GM12865 (cell line): ENCODE measurements at places on chromosomes 1 and 21.
A peak's percentile ranks its signal among the peaks of the same experiment; 100 is the strongest.

DNA sequence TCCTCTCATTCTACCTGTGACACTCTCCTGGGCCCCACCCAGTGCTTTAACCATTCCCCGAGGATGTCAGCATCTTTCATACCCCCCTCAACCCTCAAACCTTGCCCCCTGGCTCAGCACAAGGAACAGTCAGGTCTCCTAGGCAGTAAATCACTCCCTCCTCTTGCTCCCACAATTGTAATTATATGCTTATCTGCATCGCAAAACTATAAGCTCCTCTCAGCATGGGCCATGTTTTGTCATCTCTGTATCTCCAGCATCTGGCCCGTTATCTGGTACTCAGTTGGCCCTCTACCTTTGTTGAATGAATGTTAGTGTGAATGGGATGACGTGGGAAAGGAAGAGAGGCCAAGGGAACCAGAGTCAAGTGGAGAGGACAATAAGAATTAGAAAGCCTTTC is 2.8 kb upstream of the ELOVL1 start:
- DNase-seq, result no peak

DNA sequence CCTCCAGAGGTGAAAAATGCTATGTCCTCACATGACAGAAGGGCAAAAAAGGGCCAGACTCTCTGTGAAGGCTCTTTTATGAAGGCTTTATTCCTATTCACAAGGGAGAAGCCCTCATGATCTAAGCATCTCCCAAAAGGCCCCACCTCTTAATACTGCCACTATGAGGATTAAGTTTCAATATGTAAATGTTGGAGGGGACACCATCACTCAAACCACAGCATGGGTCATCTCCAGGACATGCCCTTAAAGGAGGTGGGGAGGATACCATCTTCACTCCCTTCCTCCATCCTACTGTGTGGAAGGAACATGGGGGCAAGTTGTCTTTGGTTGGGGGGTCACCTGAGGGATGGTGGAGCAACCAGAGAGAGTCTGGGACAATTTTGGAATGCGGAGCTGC is 170.1 kb downstream of the TRIM33 start:
- DNase-seq, result no peak

DNA sequence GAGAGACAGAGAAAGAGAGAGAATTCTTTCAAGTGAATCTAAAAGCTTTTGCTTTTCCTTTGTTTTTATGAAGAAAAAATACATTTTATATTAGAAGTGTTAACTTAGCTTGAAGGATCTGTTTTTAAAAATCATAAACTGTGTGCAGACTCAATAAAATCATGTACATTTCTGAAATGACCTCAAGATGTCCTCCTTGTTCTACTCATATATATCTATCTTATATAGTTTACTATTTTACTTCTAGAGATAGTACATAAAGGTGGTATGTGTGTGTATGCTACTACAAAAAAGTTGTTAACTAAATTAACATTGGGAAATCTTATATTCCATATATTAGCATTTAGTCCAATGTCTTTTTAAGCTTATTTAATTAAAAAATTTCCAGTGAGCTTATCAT is 117.6 kb downstream of the PTPRC start:
- no peak for DNase-seq

DNA sequence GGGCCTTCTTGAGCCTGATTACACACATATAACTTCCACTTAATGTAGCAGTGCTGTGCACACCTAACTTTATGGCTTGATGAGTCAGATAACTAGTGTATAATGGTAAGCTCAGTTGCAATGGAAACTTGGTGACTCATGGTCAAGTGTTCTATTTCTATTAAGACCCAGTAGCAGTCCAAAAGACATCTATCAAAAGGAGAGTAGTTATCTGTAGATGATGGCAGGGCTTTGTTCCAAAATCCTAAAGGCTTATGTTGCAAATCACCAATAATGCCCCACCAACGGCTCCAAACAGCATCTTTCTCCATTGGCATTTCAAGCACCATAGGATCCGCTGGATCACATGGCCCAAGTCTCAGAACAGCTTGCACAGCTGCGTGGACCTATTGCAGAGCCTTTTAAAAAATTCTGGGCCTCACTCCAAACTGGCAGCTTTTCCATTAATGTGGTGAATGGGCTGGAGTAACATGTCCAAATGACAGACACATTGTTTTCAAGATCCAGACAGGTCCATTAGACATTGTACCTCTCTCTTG is 566.8 kb upstream of the USP24 start:
- DNase-seq, result no peak

DNA sequence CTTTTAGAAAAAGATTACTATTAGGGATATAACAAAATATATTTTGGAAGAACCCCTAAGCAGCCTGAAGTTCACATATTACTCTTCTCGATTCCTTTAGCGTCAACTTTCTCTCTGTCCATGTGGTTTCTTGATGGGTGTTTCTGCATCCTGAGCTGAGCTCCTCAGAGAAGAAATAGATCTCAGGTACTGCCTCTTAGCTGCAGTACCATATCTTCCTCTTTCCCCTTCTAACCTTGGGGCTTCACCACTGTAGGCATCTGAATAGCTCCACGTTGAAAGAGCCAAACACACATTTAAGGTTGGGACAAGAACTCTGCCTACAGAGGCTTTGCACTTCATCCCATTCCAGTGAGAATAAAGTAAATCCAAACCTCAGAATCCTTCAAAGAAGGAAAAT is 59.2 kb downstream of the SAMSN1 start:
- DNase-seq, result no peak

DNA sequence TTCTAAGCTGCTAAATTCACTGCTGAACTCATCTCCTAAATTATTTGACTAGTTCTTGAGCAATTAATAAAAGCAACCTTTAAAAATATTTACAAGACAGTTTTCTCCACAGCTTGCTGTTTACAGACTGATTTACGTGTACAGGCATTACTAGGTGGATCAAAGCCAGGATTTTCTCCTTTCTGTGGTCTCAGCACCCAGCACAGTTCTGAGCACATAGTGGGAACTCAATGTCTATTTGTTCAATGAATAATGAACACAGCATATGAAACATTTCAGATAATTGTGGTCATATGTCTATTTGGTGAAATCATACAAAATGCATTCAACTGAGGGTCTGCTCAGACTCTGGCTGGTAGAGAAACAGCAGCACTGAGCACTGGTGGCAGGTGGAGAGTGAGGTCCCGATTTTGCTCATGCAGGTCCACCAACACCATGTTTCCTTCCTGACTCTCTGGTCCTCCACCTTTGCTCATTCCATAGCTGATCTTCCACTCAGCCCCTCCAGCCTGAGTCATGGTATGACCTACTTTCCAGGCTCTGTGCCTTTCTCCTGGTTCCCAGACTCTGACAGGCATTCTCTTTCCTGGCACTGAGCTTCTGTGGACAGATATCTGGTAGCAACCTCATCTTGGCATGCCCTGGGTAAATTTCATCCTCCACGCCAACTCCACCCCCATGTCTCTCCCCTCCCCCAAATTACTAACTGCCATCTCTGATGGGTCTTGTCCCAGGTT is 311.3 kb downstream of the TGFB2 start:
- no peak for DNase-seq

DNA sequence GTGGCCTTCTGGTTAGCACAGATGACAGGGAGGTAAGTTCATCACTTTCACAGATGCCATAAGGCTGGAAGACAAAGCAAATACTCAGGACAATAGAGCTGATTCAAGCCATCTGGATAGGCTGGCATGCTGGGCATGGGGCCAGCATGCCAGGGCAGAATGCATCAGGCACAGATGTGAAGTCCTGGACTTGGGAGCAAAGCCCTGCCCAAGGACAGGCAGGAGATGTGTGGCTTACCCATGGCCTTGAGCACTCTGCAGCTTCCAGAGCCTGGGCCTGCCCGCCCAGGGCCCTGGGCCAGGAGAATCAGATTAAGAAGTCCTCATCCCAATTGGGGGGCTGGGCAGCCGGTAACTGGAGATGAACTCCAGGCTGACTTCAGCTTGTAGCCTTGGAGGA is 135.7 kb upstream of the ZC3H12A start:
- no peak for DNase-seq

DNA sequence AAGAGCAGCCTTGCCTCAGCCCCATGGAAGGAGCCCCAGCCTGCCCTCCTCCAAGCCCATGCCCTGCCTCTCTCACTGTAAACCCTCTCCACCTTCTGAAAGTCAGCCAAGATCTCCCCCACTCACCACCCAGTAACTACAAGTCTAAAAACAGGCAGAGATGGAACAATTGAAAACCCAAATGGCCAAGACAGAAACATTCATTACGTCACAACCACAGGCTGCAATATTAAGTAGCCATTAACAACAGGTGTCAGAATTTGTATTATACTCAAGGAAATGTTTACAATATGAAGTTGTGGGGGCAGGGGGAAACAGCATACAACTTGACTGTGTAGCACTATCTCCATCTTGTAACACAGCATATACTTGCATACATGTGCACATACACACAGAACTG is 2.4 kb downstream of the IRF6 start:
- no peak for DNase-seq

- DNase-seq, result peak; percentile 14
Measured at GRCh38 chr1:116185161-116185701, 74.0 kb downstream of the MAB21L3 start.

DNA sequence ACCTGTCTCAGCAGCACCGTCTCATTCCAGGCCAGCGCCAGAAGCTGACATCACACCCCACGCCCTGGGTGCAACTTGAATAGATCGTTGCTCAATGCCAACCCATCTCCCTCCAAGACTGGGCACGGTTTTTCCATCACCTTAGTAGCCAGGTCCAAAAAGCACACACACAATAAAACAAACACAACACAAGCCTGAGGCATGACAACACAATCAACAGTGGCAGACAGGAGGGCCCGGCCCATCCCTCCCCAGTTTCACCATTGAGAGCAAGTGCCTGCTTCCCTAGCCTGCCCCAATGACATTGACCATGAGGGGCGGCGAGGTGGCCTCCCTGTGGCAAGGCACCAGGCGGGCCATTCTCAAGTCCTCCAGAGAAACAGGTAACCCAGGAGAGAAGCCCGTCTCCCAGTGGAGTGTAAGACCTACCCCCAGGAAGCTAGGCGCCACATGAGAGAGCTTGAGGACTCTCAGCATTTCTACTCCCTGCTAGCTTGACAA is 2.7 kb downstream of the IFFO2 start:
- DNase-seq, result no peak

- peak; percentile 71 for DNase-seq
Measured at GRCh38 chr1:15994590-15995351, 9.3 kb upstream of the SRARP start.

- DNase-seq, result no peak
Measured at GRCh38 chr1:6530504-6531160, 23.7 kb downstream of the NOL9 start.

DNA sequence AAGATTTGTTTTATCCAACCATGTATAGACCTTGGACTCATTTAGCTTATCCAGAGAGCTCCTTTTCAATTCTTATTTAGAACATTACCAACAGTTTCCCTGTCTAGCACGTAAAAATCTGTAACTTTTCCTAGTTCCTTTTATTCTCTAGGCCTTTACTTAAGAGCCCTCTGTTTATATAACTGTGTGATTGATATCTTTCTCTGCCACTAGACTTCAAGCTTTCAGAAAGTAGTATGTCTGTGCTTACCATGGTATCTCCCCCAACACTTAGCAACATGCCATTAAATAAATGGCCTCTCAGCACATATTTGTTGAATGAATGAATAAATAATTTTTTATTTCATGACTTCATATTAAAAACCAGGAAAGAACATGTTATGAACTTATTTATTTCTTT is 209.4 kb downstream of the PTPRC start:
- no peak for DNase-seq

- DNase-seq, result no peak
Measured at GRCh38 chr1:55272994-55273393, 57.8 kb upstream of the USP24 start.

DNA sequence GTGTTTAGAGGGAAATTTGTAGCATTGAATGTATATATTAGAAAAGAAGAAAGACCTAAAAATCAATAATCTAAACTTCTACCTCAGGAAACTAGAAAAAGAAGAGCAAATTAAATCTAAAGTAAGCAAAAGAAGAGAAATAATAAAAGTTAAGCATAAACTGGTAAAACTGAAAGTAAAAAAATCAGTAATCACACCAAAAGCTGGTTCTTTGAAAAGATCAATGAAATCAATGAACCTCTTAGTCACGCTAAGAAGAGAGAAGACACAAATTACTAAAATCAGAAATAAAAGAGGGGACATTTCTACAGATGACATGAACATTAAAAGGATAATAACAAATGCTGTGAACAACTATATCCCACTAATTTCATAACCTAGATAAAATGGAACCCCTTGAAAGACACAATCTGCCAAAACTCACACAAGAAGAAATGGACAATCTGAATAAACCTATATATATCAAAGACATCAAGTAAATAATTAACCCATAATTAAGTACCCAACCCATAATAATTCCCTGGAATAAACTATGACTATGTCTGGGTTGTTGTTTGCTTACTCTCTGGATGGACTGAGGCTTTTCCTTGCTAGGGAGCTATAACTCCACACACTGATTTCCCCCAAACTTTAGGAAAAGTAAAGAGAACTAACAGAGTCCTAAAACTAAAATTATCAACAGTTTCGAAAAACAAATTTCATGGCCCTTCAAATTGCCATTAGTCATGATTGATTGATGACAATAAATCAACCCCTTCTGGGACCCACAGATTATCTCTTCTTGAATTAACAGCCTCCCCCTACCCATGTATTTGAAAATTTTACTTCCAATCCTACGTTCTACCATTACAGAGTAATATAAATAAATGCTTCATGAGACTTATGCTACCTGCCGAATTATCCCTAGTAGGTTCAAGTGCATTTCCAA is 2.8 kb upstream of the CDC73 start:
- DNase-seq, result no peak

- DNase-seq, result peak; percentile 33
Measured at GRCh38 chr1:69055194-69055593, 512.5 kb upstream of the LRRC7 start.

DNA sequence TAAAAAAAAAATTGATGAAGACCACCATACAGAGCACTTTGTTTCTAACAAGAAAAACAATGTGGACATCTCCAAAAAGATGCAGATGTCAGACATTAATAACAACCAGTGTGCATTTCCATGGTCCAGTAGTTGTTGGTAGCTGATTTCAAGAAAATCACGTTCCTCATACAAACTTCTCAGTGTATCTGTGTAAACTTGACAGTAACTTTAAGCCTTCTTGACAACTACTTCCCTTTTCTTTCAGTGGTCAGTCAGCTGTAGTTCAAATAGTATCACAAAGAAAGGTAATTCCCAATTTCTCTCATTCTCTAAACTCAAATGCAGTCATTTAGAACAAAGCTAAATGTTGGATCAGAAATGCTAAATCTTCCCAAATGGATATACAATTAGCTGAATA is 879.9 kb downstream of the AMY1C start:
- DNase-seq, result no peak

DNA sequence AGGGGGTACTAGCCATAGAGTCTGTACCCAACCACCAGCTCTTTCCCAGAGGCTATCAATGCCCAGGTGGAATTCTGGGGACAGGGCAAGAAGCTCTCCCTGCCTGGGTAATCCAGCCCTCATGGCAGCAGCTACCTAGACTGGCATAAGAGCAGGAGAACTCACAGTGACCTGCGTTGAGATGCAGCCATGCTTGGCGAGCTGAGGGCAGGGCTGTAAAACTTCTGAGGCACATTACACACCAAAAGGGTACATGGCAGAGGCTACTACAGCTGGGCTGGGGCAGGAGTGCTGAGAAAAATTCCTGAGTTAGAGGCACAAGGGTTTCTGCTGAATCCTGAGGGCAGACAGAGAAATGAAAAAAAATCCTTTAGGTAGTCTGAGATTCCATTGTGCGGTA is 927.9 kb upstream of the B3GALT2 start:
- DNase-seq, result no peak
